Activated CD4-positive, alpha-beta T cell treated with anti-CD3 and anti-CD28 coated beads, Interleukin-2, amount 50 U/mL, for 16 hours (primary cell): ENCODE measurements at places on chromosomes 2 and 18.
A peak's percentile ranks its signal among the peaks of the same experiment; 100 is the strongest.

DNA sequence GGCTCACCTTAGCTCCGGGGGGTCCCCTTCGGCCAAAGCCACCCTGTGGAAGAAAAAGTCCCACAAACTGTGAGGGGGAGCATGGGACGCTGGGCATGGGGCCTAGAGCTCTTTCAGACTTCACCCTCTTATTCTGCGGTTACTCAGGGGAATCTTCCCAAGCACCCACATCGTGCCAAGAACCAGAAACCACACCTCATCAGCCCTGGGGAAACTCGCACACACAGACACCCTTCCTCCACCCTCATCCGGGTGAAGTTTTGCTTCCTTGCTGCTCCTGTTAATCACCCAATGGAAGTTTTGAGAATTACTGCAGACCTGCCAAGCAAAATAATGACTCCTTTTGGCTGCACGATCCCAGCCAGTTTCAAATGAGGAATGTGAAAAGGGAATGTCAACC lies 59.1 kb downstream of the COL6A3 start:
- DNase-seq = no peak

DNA sequence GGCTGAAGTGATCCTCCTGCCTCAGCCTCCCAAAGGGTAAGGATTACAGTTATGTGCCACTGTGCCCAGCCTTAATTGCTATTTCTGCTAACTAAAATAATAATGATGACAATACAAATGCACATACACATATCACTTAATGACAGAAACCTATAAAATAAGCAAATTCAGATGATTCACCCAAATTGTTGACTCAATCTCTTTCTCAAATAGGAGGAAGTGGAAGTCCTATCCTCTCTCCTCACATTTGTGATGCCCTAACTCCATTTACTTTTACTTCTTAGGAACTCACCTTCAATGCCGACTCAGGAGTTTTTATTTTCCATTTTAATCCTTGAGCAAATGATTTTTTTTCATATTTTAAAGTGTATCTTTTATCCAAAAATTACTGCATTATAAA lies 24.5 kb upstream of the RAPH1 start:
- no peak for DNase-seq

DNA sequence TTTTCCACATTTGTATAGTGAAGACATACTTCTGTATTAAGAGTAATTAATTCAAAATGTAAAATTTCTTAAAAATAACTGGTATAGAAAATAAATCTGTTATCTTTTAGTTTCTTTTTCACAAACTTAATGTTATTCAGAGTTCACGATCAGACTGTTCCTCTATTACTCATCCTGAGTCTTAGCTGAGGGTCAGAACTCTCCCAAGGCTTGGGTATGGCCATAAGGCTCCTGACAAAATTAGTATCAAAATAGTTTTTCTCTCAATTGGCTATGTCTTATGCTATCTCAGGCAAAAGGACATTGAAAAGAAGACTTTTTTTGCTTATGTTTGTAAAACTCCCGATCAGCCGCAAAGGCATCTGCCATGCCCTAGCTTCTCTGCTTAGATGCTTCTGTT lies 56.1 kb upstream of the NAB1 start:
- no peak for DNase-seq

DNA sequence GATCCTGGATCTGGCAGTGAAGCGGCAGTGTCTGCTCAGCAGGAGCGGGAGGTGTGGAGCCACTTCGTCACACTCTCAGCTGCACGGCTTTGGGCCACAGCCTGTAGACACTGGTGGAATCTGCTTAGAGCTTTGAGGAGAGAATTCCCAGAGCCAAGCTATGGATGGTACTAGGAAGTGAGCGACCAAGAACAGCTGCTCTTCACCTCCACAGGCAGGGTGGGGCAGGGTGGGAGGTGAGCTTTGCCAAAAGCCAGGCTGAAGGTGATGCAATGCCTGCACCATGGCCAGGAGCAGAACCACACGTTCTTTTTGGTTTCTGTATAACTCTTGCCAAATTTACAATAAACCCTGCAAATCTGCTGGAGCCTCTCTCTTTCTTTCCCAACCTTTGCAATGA lies 226.1 kb downstream of the ANKRD30B start:
- DNase-seq = no peak

- no peak for DNase-seq
Observed at GRCh38 chr2:168560817-168561499, 104.9 kb downstream of the CERS6 start.

- DNase-seq = no peak
Observed at GRCh38 chr2:186442885-186443284, 43.2 kb upstream of the ZC3H15 start.

DNA sequence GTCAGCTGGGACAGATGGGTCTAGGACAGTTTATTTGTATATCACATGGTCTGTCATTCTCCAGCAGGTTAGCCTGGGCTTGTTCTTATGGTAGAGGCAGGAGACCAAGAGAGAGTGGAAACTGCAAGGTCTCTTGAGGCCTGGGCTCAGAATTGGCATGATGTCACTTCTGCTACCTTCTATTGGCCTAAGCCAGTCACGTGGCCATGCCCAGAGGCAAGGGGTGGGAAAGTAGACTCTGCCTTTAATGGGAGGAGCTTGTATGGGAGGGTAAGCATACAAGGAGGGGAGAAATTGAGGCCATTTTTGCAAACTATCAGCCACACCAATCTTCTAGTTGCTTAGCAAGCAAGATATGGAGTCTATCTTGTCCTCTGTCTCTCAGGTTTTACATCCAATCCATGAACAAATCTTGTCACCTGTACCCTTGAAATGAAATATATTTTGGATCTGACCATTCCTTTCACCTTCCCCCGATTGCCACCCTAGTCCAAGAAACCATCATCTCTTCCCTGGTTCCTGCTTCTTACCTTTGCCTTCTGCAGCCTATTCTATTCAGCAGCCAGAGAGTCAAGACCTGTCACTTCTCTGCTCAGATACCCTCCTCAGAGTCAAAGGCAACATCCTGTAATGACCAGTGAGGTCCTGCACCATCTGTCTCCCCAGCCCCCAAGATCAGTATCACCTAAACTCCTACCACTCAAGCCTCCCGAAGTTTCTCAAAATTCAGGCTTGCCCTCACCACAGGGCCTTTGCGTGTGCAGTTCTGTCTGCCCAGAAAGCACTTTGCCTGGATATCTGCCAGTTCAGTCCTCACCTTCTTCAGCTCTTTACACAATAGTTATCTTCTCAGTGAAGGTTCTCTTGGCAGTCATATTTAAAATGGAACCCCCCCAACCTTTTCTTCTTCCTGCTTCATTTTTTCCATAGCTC lies 240.0 kb downstream of the LOXHD1 start:
- DNase-seq = peak; percentile 18

DNA sequence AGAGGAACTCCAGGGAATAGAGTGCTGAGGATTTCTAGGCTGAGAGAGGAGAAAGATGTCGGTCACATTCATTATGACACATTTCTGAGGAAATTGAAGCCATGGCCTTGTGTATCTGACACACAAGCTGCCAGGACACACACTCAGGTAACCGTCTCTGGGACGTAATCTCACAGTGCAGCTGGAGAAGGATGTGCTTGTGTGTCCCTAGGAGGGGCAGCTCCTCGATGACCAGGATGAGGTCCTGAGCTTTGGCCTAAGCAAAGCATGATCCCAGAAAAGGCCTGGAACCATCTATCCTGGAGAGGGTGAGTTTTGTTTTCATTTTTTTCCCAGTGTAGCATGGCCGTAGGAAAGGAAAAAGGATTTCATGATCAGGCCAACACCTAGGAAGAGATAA lies 102.2 kb downstream of the CAPN13 start:
- DNase-seq = no peak

DNA sequence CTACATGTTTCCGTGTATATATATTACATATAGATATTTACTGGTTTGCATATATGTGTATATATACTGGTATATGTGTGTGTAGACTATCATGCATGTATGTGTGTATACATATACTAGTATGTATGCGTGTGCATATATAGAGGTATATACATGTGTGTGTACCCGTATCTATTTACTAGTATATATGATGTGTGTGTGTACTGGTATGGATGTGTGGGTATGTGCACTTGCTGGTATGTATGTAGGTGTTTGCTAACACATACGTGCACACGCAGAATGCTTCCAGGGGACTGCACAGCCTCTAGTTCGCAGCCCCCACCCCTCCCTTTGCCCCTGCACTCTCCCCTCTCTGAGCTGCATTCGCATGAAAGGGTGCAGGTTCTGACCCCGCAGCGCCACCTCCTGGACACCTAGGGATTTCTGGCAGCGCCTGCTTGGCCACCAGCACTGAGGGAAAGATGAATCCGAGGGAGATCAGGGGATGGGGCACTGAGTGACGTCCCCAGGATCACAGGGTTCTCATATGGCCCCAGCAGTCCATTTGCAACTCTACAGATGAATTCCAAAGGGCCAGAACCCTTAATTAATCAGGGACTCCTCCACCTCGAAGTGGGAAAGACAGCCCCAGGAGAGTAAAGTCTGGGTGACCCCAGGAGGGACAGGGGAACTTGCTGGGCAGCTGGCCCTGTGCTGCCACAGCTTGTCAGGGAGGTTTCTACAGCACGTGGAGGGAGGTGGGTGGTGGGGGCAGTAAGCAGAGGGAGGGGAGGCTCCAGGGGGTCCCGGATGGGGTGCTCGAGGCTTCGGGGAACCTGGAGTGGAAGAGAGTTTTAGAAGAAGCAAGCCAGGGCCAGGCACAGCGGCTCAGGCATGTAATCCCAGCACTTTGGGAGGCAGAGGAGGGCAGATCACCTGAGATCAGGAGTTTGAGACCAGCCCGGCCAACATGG lies 66.8 kb upstream of the ASAP2 start:
- DNase-seq = peak; percentile 66

- DNase-seq = no peak
Observed at GRCh38 chr2:79640001-79640400, 127.2 kb downstream of the CTNNA2 start.

GRCh38 chr18:22115573-22115972 lies 53.8 kb upstream of the GATA6 start:
- no peak for DNase-seq

- no peak for DNase-seq
Observed at GRCh38 chr2:68089961-68090360, 27.2 kb upstream of the C1D start.

DNA sequence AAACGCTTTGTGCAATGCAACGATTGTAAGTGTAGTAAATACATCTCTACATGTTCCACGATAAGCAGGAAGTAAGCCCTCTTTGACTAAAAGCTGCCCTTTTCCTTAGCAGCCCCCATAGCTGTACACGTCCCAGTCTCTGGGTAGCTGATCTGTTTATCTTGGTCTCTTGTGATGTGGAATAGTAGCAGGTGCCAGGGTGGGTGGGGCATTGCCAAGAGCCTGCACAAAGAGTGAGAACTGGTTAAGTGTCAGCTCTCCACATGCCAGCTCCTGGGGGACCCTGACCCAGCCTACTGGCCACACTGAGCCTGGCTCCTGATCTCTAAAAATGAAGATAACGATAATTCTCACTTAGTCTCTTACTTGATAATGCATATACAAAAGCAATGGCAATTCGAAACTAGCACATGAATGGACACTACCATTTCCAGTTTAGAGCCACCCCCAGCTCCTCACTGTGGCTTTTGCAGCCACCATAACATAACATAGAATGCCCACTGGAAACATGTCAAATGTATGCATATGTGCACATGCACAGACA lies 92.3 kb downstream of the MYT1L start:
- DNase-seq = no peak

DNA sequence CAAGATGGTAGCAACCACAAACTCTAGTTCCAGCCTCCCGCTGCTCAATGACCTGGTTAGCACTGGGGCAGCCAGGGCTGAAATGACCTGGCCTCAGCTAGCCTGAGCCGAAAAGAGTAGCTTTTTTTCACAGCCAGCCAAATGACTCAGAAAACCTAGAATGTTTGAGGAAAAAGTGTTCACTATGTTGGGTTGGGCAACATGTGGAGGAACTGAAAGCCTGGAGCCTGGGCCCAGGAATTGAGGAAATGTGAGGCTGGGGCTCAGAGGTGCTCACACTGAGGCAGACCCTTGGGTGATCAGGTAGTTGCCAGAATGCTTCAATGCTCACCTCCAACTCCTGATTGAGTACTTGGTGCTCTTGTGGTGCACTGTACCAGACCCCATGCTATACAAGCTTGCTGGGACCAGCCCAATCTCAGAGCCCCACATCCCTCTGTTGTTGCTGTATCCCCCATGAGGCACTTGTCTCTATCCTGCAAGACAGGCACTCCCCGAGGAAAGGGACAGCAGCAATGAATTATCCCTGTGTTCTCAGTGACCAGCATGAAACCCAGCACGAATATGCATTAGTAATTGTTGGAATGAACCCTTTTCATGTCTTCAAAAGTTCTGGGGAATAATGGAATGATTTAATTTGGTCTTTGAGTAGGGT lies 116.2 kb downstream of the USP34 start:
- DNase-seq = no peak

DNA sequence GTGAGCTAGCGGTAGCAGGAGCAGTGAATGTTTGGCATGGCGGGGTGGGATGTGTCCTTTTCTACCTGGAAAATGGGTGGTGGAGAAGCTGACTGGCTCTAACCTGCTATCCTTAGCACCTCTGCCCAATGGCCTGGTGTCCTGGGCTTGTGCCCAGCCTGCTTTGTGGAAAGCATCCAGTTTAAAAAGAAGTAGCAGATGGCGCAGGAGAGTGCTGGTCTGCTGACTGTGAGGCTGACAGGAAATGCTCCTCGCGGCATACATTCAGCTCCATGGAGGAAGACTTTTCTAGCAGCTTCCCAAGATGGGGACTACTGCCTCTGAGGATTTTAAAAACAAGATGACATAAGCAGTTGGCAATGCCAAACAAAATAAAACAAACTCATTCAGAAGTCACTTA lies 56.2 kb upstream of the LYPD6B start:
- DNase-seq = no peak

- DNase-seq = no peak
Observed at GRCh38 chr2:46885376-46885775, 30.2 kb downstream of the MCFD2 start.

DNA sequence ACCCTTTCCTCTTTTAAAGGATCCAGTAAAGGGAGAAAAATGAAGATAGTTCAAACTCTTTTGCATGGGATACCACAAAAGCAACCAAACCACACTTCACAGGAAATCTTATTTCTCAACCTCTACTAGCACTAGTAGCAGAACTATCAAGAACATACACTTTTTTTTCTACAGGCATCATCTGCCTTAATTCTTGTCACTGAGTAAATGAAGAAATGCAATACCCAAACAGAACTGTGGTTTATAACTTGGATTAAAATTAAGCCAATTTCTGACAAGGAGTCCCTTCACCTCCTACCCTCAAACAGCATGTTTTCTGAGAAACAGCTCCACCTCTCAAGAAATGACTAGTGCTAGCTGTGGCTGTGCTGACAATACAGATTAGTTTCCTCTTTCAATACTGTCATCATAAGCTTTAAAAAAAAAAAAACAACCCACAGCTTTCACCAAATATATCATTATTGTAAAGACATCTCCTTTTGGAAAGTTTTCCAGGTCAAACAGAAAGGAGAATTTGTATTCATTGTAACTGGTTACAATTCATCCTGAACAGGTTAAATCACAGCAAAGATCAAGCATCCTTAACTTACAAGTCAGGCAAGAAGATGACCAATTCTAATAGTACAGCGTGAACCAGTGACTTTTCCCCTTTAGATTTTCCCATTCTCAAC lies 44.4 kb downstream of the PTPN2 start:
- peak; percentile 93 for DNase-seq

- DNase-seq = no peak
Observed at GRCh38 chr2:197516393-197516761, 511 bp downstream of the MOB4 start.

- no peak for DNase-seq
Observed at GRCh38 chr2:21262426-21262940, 138.7 kb downstream of the TDRD15 start.
